Posterior vena cava (tissue), 2 donors: ENCODE measurements at places on chromosomes 16 and 17.

DNA sequence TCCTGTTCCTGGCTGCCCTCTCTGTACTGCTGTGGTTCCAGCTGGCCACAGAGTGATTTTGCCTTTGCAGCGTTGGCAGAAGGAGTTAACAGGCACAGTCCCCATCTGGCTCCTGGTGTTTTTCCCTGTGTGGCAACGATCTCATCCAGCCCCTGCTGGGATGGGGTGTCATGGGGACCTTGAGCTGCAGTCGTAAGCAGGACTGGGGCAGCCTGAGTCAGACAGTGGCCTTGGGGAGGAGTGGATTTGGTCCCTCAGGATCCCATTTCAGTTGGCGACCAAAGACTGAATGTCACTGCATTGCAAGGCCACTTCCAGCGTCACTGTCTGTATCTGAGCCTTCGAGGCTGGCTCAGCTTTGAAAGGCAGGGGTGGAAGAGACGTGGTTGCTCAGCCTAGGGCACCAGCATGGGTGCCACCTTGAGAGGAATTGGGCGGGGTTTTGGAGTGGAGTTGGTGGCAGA is 11.9 kb downstream of the TMEM94 start:
- DNase-seq = no peak

- no peak for DNase-seq
Observed at GRCh38 chr16:29898135-29898803, 1.1 kb downstream of the SEZ6L2 start.

- DNase-seq = no peak
Observed at GRCh38 chr16:8243981-8244380, 346.3 kb downstream of the TMEM114 start.

DNA sequence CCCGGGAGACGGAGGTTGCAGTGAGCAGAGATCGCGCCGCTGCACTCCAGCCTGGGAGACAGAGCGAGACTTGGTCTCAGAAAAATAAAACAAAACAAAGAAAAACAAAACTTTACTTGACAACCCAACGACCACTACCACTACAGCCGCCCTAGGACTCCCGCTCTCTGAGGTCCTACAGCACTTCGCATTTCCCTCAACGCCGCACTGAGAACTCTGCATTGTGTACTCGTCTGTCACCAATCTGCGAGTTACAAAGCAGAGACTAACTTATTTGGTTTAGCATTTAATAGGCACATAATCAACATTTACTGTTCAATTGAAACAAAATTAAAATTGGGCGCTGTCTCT is 479 bp upstream of the ZNF207 start:
- peak; percentile 65 for DNase-seq

DNA sequence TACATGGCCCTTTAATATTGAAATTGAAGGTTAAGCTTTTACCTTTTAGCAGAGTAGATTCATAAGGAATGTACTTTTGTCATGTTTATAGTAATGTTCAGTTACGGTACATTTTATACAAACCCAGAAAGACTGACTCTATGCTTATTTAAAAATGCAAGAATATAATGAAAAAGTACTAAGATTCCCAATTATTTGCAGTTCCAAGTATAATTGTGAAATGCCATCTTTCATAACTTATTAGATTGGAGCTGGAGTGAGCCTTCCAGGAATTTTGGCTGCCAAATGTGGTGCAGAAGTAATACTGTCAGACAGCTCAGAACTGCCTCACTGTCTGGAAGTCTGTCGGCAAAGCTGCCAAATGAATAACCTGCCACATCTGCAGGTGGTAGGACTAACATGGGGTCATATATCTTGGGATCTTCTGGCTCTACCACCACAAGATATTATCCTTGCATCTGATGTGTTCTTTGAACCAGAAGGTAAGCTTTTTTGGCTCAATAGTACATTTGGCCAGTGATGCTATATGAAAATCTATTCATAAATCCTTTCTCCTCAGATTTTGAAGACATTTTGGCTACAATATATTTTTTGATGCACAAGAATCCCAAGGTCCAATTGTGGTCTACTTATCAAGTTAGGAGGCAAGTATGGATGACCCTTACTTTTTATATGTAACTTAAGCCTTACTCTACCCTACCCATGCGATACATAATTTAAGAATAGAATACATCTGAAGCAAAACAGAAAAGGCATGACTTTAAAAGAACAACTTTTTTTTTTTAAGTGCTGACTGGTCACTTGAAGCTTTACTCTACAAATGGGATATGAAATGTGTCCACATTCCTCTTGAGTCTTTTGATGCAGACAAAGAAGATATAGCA is 4.2 kb downstream of the SRSF2 start:
- no peak for DNase-seq

GRCh38 chr17:37043201-37043600 is 94.4 kb downstream of the AATF start:
- no peak for DNase-seq

- no peak for DNase-seq
Observed at GRCh38 chr17:416293-417206, 63.9 kb upstream of the RPH3AL start.

GRCh38 chr16:49542391-49542891 is 168.8 kb downstream of the C16orf78 start:
- DNase-seq = no peak

GRCh38 chr16:77805398-77805797 is 17.0 kb downstream of the VAT1L start:
- DNase-seq = no peak

DNA sequence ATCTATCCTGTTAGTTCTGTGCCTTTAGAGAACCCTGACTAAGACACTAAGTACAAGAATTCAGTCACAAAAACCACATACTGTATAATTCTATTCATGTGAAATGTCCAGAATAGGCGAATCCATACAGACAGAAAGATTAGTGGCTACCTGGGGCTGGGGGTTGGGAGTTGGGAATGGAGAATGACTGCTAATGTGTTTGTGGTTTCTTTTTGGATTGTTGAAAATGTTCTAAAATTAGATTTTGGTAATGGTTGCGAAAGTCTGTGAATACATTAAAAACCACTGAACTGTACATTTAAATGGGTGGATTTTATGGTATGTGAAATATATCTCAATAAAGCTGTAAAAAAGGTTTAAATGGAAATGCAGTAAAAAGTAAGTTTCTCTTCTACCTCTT is 80.4 kb upstream of the AKTIP start:
- DNase-seq = no peak

DNA sequence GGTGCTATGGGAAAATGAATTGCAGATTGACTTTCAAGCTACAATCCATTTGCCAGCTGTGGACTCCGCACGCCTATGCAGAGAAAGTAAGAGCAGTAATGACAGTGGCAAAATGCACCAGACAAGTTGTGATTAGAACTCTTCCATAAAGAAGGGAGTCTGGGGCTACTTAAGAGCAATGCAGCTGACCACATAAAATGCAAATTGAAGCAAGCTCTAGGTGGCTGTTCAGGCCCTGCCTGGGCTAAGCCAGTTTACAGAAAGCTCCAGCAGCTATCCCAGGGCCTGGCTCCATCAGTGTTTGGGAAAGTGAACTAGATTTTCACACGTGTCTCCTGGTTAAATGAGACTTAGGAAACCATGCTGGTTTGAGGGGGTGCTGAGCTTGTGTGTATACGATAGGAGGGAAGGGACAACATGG is 2.2 kb upstream of the MAP2K6 start:
- DNase-seq = no peak

- no peak for DNase-seq
Observed at GRCh38 chr17:71613996-71614395, 506.8 kb upstream of the SOX9 start.

- no peak for DNase-seq
Observed at GRCh38 chr16:29650771-29651170, 12.3 kb upstream of the SPN start.

GRCh38 chr16:1150511-1150982 is 2.4 kb upstream of the CACNA1H start:
- DNase-seq = no peak

GRCh38 chr16:25097276-25097975 is 14.1 kb upstream of the LCMT1 start:
- DNase-seq = no peak

DNA sequence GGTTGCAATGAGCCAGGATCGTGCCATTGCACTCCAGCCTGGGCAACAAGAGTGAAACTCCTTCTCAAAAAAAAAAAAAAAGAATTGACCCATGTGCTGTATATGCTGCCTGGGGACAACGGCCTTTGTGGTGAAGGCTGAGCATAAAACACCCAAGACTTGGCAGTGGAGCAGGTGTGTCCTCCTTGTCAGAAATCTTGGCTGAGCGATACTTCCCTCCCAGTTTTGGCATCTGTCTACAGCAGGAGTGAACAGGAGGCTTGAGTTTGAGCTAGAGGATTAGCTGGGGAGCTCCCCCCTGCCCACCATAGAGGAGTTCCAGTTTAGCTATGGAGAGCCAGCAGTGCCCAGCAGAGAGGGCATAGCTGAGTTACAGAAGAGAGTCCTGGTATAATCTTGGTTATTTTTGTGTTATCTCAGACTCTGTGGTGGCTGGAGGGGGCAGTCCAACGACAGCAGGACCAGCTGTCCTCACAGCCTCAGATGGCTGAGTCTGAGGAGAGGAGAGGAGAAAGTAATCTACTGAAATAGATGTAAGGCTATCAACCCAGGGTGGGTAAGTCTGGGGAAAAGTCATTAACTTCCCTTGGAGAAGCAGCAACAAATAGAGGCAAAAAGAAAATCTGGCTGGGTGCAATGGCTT is 18.4 kb downstream of the SP2 start:
- no peak for DNase-seq

DNA sequence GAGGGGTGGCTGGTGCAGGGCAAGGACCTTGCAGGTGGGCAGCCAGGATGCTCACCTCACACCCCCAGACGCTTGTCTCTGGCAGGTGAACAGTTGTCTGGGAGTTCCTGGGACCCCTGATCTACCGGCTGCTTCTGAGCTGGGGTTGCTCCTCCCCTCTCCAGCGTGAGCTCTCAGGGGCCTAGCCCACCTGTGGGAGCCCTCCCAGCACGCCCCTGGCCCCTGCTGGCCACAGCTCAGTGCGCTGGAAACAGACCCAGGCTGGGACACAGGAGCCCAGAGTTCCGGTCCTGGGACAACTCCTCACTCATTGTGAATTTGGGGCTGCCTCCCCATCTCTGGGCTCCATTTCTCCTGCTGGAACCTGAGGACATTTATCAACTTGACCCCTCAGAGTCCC is 30.3 kb downstream of the ARHGAP23 start:
- no peak for DNase-seq

DNA sequence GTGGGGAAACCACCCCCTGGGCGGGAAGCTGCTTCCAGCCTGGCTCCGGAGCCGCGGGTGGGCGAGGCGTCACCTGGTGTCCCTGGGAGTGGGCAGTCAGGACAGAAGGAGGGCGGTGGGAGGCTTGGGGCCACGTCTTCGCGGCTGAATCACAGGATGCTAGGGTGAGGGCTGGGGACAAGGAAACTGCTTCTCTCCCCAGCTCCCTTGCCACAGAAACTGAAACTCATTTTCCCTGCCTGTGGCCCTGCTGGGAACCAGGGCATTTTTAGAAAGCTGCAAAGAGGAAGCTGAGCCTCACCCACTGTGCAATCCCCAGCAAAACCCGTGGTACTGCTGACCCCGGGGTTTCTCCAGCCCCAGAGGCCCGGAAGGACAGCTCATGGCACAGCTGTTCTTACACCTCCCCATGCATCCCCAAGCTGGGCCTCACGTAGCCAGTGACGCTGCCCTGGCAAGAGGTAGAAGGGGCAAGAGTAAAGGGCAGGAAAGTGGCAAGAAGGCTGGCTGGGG is 8.2 kb downstream of the RHBDF2 start:
- peak; percentile 95 for DNase-seq

DNA sequence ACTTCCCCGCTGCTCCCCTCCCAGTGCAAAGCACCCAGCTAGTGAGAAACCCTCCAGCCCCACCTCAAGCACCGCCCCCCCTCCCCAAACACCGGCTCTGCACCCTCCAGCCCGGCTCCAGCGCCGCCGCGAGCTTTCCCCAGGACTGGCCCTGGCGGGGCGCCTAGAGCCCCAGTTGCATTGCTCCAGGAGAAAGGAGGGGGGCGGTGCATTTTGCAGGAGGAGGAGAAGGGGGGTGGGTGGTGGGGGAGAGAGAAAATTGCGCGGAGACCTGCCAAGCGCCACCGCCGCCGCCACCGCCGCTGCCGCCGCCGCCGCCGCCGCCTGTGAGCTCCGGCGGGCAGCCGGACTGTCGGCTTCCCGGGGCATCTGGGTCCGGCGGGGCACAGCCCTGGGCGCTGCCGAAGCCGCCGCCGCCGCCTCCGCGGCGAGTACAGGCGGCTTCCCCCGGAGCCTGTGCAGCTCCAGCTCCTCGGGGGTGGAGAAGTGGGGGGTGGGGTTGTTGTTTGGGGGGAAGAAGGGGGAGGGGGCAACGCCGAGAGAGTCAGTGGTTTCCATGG is 333 bp upstream of the NOG start:
- peak; percentile 82 for DNase-seq

DNA sequence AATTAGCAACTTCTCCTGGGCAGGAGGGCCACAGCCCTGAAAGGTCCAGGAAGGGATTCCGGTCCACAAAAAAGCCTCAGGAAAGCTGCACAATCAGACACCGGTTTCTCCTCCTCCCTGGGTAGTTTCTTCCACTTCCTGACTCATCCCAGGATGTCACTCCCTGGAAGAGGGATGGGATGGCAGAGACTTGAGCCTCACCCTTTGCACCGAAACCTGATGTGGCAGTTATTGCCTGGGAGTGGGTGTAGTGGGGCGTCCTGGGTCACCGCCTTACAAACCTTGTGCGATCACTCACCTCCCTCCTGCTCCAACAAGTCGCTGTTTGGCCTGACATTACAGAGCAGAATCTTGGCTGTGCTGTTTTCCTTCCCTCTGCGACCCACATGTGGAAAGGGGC is 70.8 kb downstream of the LYRM1 start:
- peak; percentile 34 for DNase-seq

GRCh38 chr17:80455784-80456183 is 20.6 kb downstream of the NPTX1 start:
- DNase-seq = no peak

DNA sequence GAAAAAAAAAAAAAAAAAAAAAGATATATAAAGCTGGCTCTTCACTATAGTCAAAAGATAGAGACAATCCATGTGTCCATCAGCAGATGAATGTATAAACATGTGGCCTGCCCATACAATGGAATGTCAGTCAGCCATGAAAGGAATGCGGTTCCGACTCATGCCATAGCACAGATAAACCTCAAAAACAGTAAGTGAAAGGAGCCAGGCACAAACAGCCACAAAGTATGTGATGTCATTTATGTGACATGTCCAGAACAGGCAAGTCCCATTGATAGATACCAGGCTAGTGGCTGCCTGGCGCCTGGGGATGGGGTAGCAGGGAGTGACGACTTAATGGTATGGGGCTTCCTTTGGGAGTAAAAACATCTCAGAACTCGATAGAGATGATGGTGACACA is 155.7 kb downstream of the CMIP start:
- no peak for DNase-seq

- no peak for DNase-seq
Observed at GRCh38 chr17:28118362-28118761, 75.9 kb downstream of the NLK start.

- no peak for DNase-seq
Observed at GRCh38 chr17:59335685-59336084, 4.2 kb downstream of the YPEL2 start.

GRCh38 chr17:27558341-27558740 is 72.6 kb upstream of the LGALS9 start:
- DNase-seq = no peak

- no peak for DNase-seq
Observed at GRCh38 chr16:17076092-17076754, 394.5 kb downstream of the XYLT1 start.
